ENCODE measurements at places on chromosomes 5 and 9. TPM values are rescaled to one million over a fixed set of nuclear protein-coding genes. Genes with fewer than 3 reads are reported as not detected.

GRCh38 chr9:78577156-78577906, 280.4 kb downstream of the PSAT1 start:
- DNase-seq = no peak

The FAF2 gene
- 31.4 TPM for total RNA-seq

The CARD6 gene
- total RNA-seq = 3.4 TPM

GRCh38 chr9:87684627-87685219, 41.2 kb upstream of the CTSL start:
- DNase-seq = no peak

GRCh38 chr5:139951296-139951924, 91.7 kb downstream of the NRG2 start:
- no peak for DNase-seq

- no peak for DNase-seq
Measured at GRCh38 chr5:112263469-112263868, 155.6 kb downstream of the EPB41L4A start.

DNA sequence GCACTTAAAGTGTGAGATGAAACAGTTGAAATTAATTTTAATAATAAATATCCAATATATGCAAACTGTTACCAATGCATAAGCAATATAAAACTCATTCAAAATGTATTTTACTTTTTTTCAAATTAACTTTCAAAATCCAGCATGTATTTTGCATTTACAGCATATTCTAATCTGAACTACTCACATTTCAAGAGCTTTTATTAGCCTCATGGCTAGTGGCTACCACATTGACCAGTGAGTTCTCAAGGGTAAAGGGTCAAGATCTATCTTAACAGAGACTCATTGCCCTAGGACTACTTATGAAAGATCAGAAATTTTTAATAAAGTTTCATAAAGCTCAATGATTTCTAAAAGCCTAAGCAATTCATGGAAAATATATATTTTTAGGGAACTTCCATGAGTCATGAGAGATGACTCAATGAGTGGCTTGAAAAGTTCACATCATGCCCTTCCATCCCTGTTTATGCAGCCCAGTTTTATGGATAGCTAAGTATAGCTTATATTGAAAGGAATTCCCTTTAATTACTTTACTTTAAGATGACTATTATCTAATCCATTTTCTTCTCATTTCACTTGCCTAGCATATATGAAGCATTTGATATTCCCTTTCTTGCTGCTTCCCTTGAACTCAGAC, 608.6 kb downstream of the SLCO4C1 start:
- DNase-seq = no peak

GRCh38 chr9:131826966-131827525, 87.2 kb upstream of the RAPGEF1 start:
- no peak for DNase-seq

- DNase-seq = no peak
Measured at GRCh38 chr5:76069061-76069735, 14.0 kb upstream of the SV2C start.

DNA sequence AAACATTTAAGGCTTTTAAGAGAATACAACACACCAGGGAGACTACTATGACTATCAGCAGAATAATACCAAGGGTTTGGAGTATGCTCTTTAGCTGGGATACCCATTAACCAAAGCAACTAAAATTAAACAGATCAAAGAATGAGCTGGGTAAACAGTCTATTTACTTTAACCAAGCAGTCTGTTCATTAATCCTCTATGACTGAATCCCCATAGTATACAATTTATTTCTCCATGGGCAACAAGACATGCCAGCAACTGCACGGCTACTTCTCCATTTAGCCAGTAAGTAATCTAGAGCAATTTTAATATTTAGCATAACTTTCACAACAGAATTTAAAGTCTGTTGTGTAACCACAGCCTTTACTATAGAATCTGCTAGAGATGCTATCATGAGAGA, 77.6 kb downstream of the CDO1 start:
- DNase-seq = no peak

- no peak for DNase-seq
Measured at GRCh38 chr5:160159991-160160792, 40.9 kb upstream of the PWWP2A start.

DNA sequence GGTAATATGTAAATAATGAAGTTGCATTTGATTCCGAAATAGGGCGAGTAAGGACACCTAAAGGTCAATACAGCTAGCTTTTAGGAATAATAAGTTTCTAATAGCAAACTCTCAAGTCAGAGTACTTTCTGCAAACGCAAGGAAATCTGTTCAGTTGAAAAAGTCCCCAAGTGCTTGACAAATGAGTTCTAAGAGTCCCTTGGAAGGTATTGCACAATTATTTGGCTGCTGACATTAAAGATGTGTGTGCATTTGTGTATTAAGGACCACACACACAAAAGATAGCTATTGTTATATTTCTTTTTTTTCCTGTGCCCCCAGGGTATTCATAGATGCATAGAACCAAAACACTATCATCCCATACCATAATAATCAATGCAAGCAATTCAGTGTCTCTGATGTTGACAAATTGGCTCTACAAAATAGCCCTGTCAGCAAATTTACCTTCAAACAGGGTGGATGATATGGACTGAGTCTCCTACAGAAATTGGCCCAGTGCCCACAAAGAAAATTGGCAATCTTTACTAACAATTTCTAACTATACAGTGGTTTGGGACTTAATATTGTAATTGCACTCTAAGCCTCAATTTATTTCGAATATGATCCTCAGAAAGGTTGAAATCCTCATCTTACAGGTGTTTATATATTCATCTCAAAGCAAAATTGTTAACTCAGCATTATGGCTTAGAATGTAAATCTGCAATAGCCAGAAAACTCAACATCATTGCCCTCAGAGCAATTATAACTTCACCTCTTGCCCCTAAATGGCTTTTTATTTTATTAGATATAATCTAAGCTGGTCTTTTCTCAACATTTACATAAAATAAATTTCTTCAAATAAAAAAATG, 827.2 kb downstream of the MAT2B start:
- DNase-seq = no peak

The SHISAL2B gene
- not detected for total RNA-seq

DNA sequence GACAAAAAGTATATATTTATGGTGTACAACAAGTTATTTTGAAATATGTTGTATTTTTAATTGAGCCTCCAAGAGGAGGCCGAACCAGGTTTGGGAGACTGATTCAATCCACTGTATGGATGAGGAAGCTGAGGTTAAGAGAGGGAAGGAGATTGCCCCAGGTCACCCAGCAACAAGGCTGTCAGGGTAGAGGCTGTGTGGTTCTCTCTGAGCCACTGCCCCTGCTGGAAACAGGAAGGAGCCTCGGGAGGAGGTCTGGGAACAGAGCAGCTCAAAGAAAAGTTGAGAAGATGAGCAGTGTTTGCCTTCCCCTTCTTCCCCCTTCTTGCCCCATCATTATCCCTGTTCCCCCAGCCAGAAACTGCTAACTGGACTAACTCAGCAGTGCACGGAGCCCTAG, 6.6 kb upstream of the FAT2 start:
- DNase-seq = no peak

The INSYN2B gene
- not detected for total RNA-seq

- no peak for DNase-seq
Measured at GRCh38 chr9:93223260-93224180, 39.6 kb downstream of the WNK2 start.

DNA sequence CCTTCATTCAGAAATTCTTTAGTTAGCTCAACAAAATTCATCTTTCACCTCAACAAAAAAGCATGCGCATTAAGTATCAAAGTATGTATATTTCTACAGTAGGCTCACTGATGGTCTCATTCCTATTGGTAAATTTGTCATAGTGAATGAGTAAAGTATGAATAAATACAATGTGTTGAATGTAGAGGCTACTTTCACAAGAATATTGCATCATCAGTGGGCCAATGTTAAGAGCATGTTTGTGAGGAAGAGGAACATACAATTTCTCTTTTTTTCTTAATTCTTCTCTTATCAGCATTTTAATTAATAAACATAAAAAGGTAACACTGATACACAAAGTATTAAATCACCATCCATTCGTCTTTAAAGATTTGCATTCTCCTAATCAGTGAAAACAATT, 505.1 kb downstream of the CETN3 start:
- no peak for DNase-seq

The AGXT2 gene
- total RNA-seq = not detected

DNA sequence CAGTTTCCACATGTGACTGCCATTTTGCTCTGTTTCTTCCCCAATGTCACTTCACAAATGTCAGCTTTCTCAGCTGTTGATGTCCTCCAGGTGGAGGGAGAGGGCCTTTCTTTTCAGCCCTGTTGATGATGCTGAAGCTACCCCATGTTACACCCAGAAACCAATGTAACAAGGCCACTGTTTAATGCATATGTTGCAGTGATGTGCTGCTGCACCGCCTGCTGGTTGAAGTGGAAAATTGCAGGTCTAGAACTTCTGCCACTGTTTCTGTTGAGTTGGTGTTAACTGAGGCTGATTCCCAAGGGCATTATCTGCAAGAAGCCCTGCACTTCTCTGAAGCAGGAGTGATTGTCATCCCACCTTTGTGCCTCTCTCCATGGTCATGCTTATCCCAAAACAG, 428.4 kb downstream of the KDM4C start:
- no peak for DNase-seq

The EPB41L4A gene
- 1.0 TPM for total RNA-seq

DNA sequence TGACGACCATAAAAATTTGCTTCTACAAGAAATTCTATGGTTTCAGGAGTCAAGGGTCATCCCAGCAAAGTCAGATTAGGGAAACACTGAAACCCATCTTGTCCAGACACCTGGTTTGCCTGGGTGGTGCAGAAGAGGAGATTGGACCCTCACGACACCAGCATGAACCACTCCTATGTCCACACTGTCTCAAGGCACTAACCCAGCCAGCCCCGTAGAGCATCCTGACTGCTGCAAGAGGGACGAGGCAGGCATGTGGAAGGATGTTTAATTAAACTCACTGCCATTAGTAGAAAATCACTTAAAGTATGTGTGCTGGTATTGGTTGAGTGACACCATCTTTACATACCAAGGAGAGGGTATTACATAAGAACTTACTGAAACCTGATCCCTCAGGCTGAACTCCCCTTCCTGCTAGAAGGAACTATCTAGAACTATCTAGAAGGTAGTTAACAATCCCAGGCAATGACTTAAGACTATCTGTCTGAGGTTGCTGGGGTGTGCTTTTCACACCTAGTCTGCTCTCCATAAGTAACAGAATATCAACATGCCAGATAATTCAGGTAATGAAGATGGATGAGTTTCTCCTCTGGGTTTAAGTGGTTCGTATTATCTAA, 93.6 kb downstream of the SEMA6A start:
- DNase-seq = no peak

DNA sequence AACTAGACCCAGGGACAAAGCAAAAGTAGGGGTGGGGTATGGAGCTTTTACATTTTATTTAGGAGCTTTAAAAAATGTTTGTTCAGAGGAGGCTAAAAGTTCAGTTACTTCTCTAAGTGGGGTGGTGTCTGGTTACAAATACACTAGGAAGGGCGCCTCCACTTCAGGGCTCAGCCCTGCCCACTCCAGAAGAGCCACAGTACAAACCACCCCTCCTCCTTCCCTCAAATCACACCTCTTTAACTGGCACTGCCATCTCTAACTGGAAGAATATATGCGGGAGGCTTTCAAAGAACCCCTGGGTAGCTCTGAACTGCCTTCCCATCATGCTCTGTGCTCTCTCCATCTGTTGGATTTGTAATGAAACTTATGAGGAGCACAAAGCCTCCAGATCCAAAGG, 98.8 kb upstream of the NFIB start:
- DNase-seq = no peak

- DNase-seq = no peak
Measured at GRCh38 chr5:131323378-131323777, 59.5 kb downstream of the CDC42SE2 start.

DNA sequence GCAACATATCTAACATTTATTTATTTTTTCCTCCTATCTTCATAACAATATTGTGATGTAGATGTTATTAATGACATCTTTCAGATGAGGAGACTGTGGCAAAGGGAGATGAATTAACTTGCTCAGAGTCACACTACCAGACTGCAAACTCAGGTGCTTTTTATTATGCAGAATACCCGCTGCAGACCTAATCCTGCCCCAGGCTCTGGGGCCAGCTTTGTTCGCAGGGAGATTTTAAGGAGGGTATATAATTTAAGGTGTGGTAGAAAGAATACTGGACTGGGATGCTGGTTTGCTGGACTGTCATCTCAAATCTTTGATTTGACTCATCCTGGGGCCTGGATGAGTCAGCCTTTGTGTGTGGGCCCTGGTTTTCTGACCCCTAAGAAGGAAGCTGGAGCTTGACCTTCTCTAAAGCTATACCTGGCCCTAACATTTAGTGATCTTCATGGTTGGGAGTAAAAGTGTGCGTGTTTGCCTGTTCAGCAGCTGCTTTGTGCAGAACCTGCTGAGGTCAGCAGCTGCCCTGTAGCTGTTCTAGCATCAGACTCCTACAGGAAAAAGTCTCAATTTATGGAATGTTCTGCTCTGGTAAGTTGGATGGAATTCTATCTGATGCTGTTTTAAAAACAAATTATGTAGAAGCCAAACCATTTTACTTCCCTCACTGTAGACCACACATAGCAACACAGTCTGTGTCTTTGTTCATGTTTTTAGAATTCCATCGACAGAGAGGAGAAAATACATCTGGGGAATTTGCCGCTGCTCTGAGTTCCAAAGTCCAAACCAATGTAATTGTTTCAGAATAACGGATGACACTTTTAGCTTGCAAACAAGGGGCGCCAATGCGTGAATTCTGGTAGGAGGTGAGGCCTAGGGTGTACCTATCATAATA, 4.5 kb downstream of the SLC36A1 start:
- no peak for DNase-seq

The LHX6 gene
- not detected for total RNA-seq

The FAM151B gene
- total RNA-seq = not detected

The SLCO6A1 gene
- total RNA-seq = not detected

The SLC31A2 gene
- 2.0 TPM for total RNA-seq

The NACC2 gene
- 5.6 TPM for total RNA-seq

DNA sequence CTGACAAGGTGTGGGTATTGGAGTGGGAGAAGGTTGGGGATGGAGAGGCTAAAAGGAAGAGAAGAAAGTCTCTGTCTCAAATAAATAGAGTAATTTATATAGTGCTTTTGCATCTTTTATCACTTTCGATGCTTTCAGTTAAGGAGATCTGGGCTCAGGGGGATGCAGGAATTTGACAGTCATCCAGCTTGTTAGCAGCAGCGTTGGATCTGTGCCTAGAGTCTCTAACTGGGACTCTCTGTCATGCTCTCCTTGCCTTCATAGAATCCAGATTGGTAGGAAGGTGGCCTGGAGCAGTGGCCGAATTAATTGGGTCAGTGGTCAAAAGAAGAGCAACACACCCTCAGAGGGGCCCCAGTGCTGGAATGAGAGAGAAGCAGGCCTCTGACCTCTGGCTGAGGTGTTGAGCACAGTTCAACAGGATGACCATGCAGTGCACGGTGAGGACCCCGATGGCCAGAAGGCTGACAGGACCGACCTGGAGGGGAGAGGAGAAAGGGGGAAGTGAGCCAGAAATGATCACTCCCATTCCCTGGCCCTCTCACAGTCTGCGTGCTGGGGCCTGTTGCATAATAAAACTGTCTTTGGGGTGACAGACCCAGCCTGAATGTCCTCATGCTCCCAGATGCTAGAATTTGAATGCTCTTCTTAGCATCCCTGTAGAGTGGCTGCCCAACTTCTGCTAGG, 7.6 kb downstream of the SLC36A3 start:
- DNase-seq = no peak

The HSDL2 gene
- 29.8 TPM for total RNA-seq

- DNase-seq = no peak
Measured at GRCh38 chr9:87039809-87040392, 92.6 kb upstream of the GAS1 start.

GRCh38 chr5:140221697-140222223, 46.8 kb downstream of the CYSTM1 start:
- DNase-seq = no peak
